Fibroblast of skin of abdomen (primary cell): ENCODE measurements at places on chromosomes 7 and 10.

- DNase-seq, result no peak
Observed at GRCh38 chr7:142711196-142711595, 38.1 kb upstream of the PRSS1 start.

GRCh38 chr7:36659172-36659516 is 65.2 kb downstream of the AOAH start:
- peak; percentile 61 for DNase-seq

DNA sequence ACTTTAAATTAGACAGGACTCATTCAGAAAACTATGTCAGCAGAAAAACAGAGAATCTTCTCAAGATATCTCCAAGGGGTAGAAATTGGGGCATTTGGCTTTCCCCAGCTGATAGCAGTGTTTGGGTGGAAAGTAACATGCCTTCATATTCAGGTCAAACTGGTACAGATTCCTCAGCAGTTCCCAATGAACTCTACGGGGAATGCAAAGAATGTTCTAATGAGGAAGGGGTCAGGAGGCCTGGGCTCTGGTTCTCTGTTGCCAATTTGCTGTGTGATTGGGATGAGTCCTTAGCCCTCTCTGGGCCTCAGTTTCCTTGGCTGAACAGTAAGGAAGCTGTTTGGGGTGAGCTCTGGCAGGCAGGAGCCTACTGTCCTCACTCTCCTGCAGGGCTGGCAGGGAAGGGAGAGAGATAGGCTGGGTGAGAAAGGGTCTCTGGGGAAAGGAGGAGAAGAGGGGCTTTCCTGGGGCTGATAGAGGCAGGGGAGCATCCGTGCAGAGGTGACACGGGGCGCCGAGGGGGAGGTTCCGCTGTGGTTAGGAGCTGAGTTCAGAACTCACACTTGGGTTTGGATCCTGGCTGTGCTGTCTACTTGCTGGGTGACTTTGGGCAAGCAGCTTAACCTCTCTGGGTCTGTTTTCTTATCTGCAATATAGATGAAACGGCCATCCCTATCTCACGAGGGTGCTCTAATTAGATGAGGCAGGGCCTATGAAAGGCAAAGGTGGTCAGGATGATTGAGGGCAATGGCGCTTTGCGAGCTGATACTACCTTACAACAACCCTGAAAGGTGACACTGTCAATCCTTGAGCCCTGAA is 45.1 kb downstream of the SPOCK2 start:
- DNase-seq, result no peak

- DNase-seq, result peak; percentile 86
Observed at GRCh38 chr7:151940048-151940811, 16.0 kb upstream of the GALNTL5 start.

- DNase-seq, result no peak
Observed at GRCh38 chr7:37643876-37644275, 39.7 kb upstream of the GPR141 start.

GRCh38 chr7:22663357-22663718 is 63.7 kb upstream of the IL6 start:
- DNase-seq, result peak; percentile 84

DNA sequence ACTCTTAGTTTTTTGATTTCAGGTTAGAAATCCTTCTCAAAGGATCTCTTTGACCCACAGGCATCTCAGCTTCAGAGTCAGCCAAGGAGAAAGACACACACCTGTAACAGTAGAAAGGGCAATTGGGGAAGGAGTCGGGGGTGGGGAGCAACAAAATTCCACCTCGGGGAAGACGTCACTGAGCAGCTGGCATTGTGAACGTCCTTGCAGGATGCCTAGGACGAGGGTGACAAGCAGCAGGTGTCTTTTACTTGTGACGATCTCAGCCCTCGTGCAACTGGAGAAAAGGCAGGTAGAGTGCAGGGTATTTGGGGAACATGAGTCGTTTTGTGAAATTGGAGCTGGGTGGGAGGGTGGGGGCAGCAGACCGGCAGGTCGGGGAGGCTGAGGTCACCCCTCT is 627.0 kb downstream of the ACTR3B start:
- no peak for DNase-seq

- DNase-seq, result no peak
Observed at GRCh38 chr7:115116773-115117715, 195.2 kb downstream of the MDFIC start.

DNA sequence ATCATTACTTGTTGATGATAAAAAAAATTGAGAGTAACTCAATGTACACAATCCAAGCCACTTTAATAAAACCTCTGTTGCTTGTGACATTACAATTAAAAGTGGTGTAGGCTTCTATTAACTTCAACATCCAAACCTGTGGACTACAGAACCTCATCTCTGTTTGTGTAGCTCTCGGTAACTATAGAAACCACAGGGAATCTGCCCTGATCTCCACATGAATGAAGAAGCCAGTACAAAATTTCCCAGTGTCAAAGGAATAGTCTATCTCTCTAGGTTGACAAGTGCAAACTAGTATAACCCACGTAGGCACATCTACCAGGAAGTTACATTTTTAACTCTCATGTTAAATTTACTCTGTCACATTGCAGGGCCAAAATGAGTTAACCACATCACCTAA is 204.3 kb downstream of the CHCHD3 start:
- DNase-seq, result no peak

DNA sequence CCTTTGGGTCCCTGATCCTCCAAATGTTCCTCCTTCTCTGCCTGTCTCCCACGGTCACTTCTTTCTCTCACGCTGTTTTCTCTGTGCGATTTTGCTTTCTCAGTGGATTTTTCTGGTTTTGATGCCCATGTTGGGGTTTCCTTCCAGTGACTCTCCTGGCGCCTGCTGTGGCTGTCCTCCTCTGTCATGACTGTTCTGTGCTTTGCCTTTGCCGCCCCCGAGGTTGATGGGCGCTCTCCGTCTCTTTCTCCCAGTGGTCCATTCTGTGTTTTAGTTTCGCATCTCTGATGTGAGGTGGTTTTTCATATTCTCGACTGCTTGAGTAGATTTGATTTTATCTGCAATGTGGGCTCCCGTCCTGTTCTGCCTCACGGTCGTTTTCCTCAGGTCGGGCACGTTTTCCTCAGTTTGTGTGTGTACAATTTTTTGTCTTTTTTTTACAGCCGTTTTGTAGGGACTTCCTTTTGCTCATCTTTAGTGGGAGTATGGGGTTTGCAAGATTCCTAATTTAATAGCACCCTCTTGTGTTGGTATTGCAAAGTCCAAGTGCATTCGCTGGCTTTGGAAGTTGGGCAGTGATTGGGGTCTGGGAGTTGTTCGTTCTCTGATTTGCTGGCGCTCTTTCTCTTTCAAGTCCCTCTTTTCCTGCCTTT is 100.0 kb downstream of the INPP5A start:
- DNase-seq, result peak; percentile 63
